ENCODE measurements at places on chromosomes 1 and 21. TPM values are rescaled to one million over a fixed set of nuclear protein-coding genes. Genes with fewer than 3 reads are reported as not detected.

The AMPD1 gene
- total RNA-seq, result not detected

The THEM5 gene
- not detected for total RNA-seq

The SMG7 gene
- 40.4 TPM for total RNA-seq

The PLA2G2D gene
- total RNA-seq, result not detected

The MACF1 gene
- 517 TPM for total RNA-seq

The CACNA1S gene
- not detected for total RNA-seq

The AGT gene
- total RNA-seq, result 2.7 TPM

The MARK1 gene
- 1.2 TPM for total RNA-seq

The AIM2 gene
- total RNA-seq, result not detected

The ALG14 gene
- total RNA-seq, result 3.5 TPM

The NMNAT2 gene
- total RNA-seq, result 2.3 TPM

The TTC24 gene
- not detected for total RNA-seq

The VCAM1 gene
- total RNA-seq, result 20.7 TPM

The CENPF gene
- 16.6 TPM for total RNA-seq

The TMCO2 gene
- total RNA-seq, result not detected

The VANGL2 gene
- total RNA-seq, result 0.46 TPM

The CFHR2 gene
- not detected for total RNA-seq

The E2F2 gene
- total RNA-seq, result 0.39 TPM

The LPAR3 gene
- total RNA-seq, result 0.26 TPM

The OR2T3 gene
- not detected for total RNA-seq

The CELA2A gene
- total RNA-seq, result not detected

The AXDND1 gene
- 0.07 TPM for total RNA-seq

The XCL1 gene
- not detected for total RNA-seq

The SDF4 gene
- total RNA-seq, result 261 TPM

The LAMC1 gene
- total RNA-seq, result 853 TPM

The WDR26 gene
- 128 TPM for total RNA-seq

The TAF13 gene
- total RNA-seq, result 93.4 TPM

The GJA5 gene
- 2.9 TPM for total RNA-seq

The CDC73 gene
- total RNA-seq, result 25.8 TPM

The XPR1 gene
- total RNA-seq, result 25.7 TPM

The SYDE2 gene
- 5.7 TPM for total RNA-seq

The MIXL1 gene
- not detected for total RNA-seq

The LRRC38 gene
- not detected for total RNA-seq

The NHLH1 gene
- total RNA-seq, result 0.07 TPM

Measured in smooth muscle cell of the pulmonary artery (primary cell).